Activated T-helper 1 cell treated with Interleukin-2 at 50 U/mL for 16 hours (primary cell): ENCODE measurements at places on chromosomes 2 and 18.

- DNase-seq: no peak
These were observed 37.4 kb downstream of the NCK2 start for GRCh38 chr2:105782123-105782522.

GRCh38 chr2:190446193-190446592, 38.0 kb downstream of the MFSD6 start:
- no peak for DNase-seq

DNA sequence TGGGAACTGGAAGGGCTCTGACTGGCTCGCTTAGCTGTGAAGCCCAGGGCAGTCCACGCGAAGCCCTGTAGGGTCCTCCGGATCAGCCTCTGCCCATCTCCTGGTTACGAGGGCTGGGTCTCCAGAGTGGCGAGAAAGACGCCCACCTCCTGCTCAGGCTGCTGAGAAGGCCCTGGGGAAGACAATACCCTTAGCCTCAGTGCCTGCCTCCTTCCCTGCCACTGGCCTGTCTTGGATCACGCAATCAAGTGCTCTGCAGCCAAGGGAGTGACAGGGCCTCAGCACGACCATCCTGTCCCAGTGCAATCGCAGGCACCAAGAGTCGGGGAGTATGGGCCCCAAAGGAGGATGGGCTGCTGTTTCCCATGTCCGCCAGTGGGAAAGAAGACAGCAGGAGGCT, 165.7 kb upstream of the GLI2 start:
- DNase-seq: no peak

- no peak for DNase-seq
These were observed 90.6 kb downstream of the SLC4A3 start for GRCh38 chr2:219718066-219718465.

GRCh38 chr2:15640261-15640711, 48.6 kb downstream of the DDX1 start:
- DNase-seq: no peak

GRCh38 chr2:191995285-191995684, 148.4 kb upstream of the CAVIN2 start:
- DNase-seq: no peak

- no peak for DNase-seq
These were observed 51.7 kb downstream of the RBKS start for GRCh38 chr2:27838502-27838901.

DNA sequence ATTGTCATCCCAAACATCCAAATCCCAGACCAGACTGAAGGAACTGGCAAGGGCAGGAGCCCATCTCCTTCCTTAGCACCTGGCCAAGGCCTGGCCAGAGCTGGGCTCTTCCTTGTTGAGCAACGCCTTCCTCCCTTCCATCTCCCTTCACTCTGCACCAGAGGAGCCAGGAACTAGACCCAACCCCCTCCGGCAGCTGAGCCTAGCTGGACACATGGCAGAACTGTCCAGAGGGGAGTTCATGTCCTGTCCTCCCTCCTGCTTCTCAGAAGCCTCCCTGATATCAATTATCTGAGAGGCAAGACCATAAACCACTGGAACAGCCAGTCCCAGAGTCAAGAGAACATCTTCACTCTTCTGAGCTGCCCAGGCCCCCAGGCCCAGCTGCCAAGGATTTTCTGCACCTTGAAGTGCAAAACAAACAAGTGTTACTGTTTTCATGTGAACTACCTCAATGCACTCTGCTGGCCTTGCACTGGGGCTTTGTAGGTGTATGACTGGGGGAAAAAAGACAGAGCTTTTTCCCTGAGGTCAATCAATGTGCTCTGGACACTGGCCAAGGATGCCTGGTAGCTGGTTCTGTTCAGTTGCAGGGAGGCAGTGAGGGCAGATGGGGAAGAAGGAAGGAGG, 107.6 kb upstream of the MSH6 start:
- no peak for DNase-seq

DNA sequence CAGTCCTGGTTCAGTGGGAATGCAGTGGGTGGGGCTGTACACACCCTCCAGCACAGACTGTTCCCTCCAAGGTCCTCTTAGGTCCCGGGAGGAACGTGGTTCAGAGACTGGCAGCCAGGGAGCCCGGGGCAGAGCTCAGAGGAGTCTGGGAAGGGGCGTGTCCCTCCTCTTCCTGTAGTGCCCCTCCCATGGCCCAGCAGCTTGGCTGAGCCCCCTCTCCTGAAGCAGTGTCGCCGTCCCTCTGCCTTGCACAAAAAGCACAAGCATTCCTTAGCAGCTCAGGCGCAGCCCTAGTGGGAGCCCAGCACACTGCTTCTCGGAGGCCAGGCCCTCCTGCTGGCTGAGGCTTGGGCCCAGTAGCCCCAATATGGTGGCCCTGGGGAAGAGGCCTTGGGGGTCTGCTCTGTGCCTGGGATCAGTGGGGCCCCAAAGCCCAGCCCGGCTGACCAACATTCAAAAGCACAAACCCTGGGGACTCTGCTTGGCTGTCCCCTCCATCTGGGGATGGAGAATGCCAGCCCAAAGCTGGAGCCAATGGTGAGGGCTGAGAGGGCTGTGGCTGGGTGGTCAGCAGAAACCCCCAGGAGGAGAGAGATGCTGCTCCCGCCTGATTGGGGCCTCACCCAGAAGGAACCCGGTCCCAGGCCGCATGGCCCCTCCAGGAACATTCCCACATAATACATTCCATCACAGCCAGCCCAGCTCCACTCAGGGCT, 17.5 kb upstream of the FAHD2A start:
- DNase-seq: no peak

DNA sequence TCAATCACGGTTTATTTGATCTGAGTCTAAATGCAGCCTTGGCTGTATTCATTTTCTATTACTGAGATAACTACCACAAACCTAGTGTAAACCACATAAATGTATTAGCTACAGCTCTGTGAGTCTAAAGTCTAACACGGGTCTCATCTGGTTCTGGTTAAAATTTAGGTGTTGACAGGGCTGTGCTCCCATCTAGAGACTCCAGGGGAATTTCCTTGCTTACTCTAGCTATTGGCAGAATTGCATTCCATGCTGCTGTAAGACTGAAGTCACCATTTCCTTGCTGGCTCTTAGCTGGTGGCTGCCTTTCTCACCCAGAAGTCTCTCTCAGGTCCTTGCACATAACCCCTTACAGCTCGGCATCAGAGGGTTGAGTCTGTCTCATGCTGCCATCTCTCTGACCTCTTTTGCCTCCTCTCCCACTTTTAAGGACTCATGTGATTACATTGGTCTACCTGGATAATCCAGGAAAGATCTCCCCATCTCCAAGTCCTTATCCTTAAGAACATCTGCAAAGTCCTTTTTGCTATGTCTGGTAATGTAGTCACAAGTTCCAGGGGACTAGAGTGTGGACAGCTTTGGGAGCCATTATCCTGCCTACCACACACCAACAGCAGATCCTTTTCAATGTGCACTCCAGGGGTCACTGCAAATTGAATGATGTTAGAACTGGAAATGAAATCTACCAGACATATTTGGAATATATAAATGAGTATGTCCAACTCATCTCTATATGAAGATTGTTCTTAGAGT, 207.0 kb upstream of the AGAP1 start:
- no peak for DNase-seq
